HAP-1 (cell line): ENCODE measurements at places on chromosomes 6 and 20.

DNA sequence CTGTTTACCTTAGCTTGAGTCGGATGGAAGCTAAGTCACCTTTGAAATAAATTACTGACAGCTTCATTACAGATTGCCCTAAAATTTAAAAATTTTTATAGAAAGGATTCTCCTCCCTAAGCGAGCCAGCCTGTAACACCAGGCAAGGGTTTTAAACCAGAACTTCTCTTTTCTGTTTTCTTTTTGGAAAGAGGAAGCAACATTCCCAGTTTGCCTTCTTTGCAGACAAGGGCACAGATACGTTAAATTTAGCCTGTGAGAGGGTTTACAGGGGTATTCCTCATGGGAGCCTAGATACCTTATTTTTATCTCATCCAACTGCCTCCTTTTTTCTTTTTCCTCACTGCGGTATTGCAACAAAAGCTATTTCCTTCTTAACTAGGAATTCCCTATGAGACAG is 45.0 kb downstream of the GNAS start:
- no peak for DNase-seq

DNA sequence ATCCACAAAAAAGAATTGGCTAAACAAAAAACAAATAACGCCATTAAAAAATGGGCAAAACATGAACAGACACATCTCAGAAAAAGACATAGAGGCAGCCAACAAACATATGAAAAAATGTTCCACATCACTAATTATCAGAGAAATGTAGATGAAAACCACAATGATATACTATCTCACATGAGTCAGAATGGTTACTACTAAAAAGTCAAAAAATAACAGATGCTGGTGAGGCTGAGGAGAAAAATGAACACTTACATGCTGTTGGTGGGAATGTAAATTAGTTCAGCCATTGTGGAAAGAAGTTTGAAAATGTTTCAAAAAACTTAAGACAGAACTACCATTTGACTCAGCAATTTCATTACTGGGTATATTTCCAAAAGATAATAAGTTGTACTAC is 430.1 kb upstream of the JAG1 start:
- DNase-seq, result no peak

GRCh38 chr6:84808491-84809061 is 44.2 kb upstream of the TBX18 start:
- DNase-seq, result no peak

- DNase-seq, result no peak
Measured at GRCh38 chr6:1470040-1470439, 80.7 kb downstream of the FOXF2 start.

DNA sequence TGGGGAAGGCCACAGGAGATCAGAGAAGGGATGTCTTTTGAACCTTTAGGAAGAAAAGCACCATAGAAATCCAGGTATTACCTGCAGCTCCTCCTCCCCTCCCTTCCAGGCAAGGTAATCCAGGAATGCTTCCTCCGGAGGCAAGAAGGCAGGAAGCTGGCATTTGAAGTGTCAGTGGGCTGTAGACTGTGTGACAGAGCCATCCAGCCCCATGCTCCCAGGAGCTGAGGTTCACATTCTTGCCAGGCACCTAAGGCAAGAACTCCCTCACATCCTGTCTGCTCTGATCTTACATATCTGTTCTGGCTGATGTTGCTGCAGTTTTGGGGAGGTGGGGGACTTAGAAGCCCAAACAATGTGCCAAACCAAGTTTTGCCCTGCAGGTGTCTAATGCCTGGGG is 27.8 kb upstream of the SCUBE3 start:
- DNase-seq, result no peak

- peak; percentile 85 for DNase-seq
Measured at GRCh38 chr6:54717849-54718455, 128.6 kb upstream of the FAM83B start.

- no peak for DNase-seq
Measured at GRCh38 chr20:48139262-48140041, 354.2 kb upstream of the SULF2 start.

DNA sequence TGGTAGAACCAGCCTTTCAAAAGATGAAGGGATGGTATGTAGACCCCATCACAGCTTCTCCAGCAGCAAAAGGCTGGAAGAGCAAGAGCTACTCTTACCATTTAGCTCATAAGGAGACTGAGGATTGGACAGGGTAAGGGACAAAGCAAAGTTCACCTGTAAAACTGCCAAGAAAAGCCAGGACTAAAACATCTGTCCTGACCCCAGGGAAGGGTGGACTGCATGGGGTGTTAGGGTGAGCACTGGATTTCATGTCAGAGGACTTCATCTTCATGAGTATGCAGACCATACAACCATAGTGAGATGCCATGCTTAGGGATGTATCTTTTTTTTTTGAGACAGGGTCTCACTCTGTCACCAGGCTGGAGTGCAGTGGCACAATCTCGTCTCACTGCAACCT is 19.3 kb downstream of the AHCY start:
- DNase-seq, result no peak

DNA sequence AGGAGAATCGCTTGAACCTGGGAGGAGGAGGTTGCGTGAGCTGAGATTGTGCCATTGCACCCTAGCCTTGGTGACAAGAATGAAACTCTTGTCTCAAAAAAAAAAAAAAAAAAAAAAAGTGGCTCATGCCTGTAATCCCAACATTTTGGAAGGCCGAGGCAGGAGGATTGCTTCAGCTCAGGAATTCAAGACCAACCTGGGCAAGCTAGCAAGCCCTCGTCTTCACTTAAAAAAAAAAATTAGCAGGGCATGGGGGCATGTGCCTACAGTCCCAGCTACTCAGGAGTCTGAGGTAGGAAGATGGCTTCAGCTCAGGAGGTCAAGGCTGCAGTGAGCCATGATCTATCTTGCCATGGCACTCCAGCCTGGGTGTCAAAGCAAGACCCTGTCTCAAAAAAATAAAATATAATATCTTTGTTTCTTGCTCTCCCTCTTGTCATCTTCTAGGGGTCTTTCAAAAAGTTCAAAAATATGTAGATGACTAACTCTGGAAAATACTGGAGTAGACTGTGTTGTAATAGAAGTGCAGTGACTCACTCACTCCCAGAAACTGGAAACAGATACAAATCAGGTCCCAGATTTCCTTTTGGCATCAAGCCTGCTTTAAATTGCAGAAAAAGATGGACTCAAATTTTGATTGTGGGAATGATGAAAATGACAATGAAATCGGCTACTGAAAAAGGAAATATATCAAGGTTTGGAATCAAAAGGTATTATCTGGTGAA is 2.8 kb upstream of the GINM1 start:
- DNase-seq, result no peak

GRCh38 chr20:49693435-49694171 is 20.1 kb downstream of the B4GALT5 start:
- DNase-seq, result no peak

DNA sequence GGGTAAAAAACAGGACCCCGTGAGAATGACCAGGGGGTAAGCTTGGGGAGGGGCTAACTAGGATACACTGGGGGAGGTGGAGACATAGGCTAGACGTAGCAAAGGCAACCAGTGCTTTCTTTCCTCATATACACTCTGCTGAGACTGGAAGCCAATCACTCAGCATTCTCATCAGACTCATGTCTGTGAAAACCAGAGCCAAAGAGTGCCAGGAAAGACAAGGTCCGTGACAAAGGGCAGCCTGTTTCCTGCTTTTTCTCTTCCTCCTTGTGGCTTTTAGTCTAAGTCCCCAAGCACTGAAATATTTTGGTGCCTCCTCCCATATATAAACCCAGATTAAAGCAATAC is 97.9 kb upstream of the NEDD9 start:
- DNase-seq, result no peak

- DNase-seq, result no peak
Measured at GRCh38 chr6:79574630-79575225, 37.5 kb upstream of the LCA5 start.

GRCh38 chr6:108482559-108482958 is 78.2 kb upstream of the FOXO3 start:
- no peak for DNase-seq

DNA sequence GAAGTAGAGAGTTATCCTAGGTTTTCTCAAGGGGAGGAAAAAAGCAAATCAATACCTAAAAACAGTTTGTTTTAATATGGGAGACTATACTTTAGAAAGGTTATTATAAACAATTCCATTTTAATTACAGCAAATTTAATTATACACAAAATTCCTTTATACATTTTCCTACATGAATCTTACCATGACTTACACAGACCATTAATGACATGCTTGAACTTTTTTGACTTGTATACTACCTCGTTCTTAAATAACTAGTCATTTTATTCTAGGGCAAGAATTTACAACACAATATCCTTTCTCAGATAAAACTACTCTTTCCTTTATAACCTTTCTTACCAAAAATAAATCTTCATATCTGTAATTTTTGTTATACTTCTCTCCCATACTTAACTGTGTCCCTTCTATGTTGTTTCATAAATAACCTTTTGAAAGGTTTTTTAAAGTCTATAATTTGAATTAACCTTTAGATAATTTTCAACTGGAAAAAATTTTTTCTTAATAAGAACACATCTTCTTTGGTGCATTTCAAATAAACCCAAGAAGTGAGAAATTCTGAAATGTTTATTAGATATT is 729.4 kb downstream of the TENT5A start:
- DNase-seq, result no peak

- no peak for DNase-seq
Measured at GRCh38 chr6:38404355-38404754, 235.4 kb downstream of the BTBD9 start.

GRCh38 chr20:57655809-57656155 is 35.6 kb upstream of the ZBP1 start:
- DNase-seq, result no peak

DNA sequence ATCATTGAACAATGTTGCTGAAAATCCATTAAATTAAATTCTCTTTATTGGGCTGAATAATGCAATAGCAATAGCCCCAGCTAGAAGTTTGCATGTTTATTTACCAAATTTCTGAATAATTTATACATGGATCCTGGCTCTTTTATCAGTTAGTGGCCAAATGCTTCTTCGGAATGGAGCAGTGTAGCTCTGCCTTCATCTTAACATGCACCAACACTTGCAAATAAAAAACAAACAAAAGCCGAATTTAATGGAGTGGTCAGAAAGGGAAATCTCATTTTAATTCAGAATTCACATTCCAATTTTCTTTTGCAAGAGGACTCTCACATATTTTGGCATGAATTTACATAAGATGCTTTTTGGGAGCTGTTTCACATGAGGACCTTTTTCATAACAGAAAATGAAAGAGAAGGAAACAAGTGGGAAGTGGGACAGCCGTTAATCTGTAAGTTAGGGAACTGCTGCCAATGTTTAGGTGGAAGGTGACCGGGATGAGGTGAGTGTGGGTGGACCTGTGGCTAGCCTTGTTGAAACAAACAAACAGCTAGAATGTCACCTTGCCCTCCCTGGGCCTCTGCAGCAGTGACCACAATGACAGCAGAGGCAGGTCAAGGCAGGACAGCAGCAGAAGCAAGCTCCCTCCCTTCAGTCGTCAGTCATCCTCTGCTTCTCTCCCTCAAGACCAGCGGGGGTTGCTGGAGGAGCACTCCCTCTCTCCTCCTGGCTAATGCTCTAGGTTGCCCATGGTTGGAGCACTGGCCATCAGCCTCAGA is 73.2 kb downstream of the INSM1 start:
- no peak for DNase-seq

- no peak for DNase-seq
Measured at GRCh38 chr6:20978151-20978614, 443.9 kb downstream of the CDKAL1 start.

- no peak for DNase-seq
Measured at GRCh38 chr20:19141998-19142397, 70.4 kb upstream of the SLC24A3 start.

DNA sequence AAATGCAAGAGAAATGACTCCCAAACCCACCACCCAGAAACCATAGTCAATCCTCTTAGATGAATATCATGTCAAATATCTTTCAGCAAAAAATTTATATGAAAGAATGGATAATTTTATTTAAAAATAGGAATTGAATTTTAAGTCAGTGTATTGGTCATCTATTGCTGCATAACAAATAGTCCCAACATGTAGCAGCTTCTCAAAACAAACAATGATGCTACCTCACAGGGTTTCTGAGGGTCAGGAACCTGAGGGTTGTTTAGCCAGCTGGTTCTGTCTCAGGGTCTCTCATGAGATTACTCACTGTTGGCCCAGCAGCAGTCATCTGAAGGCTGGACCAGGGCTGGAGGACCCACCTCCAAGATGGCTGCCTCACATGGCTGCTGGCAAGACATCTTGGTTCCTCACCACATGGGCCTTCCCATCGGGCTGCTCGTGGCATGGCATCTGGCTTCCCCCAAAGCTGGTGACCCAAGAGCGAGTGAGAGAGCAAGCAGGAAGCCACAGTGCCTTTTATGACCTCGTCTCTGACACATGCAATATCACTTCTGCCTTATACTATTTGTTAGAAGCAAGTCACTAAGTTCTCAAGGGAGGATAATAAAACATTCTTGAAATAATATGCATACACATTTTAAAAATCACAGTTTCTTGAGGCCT is 36.3 kb downstream of the BANF2 start:
- DNase-seq, result no peak

DNA sequence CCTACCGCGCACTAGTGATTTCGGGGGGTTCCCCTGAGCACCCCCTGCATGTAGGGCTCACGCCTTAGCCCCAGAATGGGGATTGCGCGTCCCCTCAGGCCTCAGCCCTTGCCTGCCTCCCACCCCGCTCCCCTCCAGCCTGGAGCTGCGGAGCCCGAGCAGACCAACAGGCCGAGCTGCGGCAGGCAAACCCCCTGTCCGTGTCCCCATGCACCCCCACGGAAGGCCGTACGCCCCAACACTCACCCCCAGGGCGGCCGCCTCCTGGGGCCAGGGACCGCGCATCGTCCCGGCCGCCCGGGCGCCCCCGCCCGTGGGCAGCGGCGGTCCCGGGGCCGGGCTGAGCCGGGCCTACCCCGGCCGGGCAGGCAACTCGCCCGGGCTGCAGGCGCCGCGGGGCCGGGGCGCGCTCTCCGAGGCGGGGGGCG is 1.2 kb upstream of the KCNB1 start:
- DNase-seq, result no peak

DNA sequence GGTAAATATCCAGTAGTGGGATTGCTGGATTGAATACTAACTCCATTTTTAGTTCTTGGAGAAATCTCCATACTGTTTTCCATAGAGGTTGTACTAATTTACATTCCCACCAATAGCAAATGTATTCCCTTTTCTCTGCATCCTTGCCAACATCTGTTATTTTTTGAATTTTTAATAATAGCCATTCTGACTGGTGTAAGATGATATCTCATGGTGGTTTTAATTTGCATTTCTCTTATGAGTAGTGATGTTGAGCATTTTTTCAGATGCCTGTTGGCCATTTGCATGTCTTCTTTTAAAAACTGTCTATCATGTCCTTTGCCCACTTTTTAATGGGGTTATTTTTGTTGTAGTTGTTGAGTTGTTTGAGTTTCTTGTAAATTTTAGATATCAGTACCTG is 253.2 kb downstream of the HAO1 start:
- DNase-seq, result no peak

DNA sequence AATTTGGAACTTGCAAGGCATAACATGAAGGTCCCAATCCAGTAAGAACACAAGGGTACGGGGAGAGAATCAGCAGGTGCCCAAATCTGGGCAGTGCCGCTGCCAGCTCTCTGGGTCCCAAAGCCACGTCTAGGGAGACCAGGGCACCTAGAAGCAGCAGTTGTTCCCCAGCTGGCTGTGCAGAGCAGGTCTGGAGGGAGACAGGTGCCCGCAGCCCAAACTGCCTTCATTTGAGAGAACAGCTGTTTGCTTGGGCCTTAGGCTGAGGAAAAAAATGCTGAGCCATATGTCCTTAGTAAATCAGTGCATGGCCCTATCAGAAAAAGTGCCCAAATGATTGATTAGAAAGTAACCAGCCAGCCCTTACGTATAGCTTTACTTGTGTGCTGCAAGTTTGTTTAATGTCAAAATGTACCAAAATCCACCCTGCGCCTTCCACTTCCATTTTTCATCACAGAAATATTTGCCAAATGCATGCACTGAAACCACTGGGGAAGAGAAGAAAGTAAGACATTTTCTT is 9.1 kb upstream of the PRELID3B start:
- DNase-seq, result no peak
